Activated B cell treated with CpG ODN at 0.5 μM for 24 hours (primary cell): ENCODE measurements at places on chromosomes 2 and 18. TPM values are rescaled to one million over a fixed set of nuclear protein-coding genes. Genes with fewer than 3 reads are reported as not detected.

Gene CRYGC
- not detected in 2 replicates for total RNA-seq

Gene SAG
- 0.04 TPM in 1 of 2 replicates, not detected in the other for total RNA-seq

Gene CYP1B1
- 0.86 and 1.2 TPM in 2 replicates for total RNA-seq

Gene METTL4
- total RNA-seq = 17.4 TPM in 2 replicates

- peaks cover 4% of the 10 kb centered on the region for H3K27me3 ChIP-seq
- no peak overlapping the region for H3K4me3 ChIP-seq
- no peak for DNase-seq
- no peaks in the 10 kb centered on the region for H3K4me1 ChIP-seq
Observed at GRCh38 chr2:119276864-119277263, 53.2 kb downstream of the STEAP3 start.

GRCh38 chr2:236728916-236729670 lies 159.5 kb downstream of the ACKR3 start:
- H3K4me3 ChIP-seq = no peak overlapping the region
- H3K27me3 ChIP-seq = peaks cover 9% of the 10 kb centered on the region
- no peak overlapping the region for H3K27ac ChIP-seq
- H3K36me3 ChIP-seq = no peaks in the 10 kb centered on the region
- DNase-seq = no peak
- H3K4me1 ChIP-seq = no peaks in the 10 kb centered on the region

- H3K36me3 ChIP-seq = no peaks in the 10 kb centered on the region
- H3K27me3 ChIP-seq = peaks cover 57% of the 10 kb centered on the region
- H3K4me1 ChIP-seq = peaks cover 8% of the 10 kb centered on the region
- no peak overlapping the region for H3K4me3 ChIP-seq
Observed at GRCh38 chr2:239441261-239442078, 40.6 kb upstream of the HDAC4 start.
